SJCRH30 (cell line): ENCODE measurements at places on chromosomes 5 and 9. TPM values are rescaled to one million over a fixed set of nuclear protein-coding genes. Genes with fewer than 3 reads are reported as not detected.

DNA sequence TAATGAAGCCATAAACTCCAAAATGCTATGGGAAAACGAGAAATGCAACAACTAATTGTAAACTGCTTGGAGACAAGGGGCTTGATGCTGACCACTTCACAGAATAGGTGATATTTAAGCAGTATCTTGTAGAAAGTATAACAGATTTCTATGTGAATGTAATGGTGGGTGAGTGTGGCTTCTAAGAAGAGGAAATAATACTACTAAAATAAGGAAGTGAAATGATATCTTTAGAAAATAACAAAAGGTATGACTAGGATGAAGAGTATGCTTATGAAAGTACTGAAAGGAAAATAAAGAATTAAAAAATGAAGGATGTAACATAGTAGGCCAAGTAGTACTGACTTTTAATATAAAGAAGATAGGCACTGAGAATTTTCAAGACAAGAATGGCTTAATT is 94.2 kb downstream of the AGTPBP1 start:
- DNase-seq: no peak

FOXD4L5 gene
- total RNA-seq: 0.33 and 0.59 TPM in 2 replicates

GRCh38 chr9:106450549-106450948 is 412.4 kb upstream of the ZNF462 start:
- DNase-seq: no peak

- peak; percentile 69 for DNase-seq
These were observed 984 bp downstream of the STXBP1 start for GRCh38 chr9:127612939-127613582.

DNA sequence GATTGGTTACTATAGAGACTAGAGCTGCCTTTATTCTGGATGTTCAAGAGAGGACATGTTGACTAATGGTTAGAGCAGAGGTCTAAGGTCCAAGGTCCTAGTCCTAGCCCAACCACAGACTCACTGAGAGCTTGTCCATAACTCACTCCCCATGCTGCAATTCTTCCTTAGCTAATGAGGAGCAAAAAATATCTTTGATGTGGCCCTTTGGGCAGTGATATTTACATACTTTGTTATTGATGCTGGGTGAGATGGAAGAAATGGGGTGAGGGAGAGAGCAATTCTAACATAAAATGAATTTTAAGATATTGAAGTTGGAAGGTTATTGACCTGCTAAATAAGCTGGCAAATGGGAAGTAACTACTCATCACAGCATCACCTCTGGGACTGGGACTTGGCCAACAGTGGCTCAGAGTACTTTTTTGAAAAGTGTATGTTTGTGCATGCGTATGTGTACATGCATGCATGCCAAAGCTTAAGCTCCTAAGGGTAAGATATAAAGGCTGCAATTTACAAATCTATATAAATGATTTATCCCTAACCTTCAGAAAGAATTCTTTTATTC is 58.0 kb upstream of the ANKRD55 start:
- no peak for DNase-seq

- DNase-seq: peak; percentile 67
These were observed 203.0 kb downstream of the ATPSCKMT start for GRCh38 chr5:10046676-10047075.
